ENCODE measurements at places on chromosomes 6 and 20.

DNA sequence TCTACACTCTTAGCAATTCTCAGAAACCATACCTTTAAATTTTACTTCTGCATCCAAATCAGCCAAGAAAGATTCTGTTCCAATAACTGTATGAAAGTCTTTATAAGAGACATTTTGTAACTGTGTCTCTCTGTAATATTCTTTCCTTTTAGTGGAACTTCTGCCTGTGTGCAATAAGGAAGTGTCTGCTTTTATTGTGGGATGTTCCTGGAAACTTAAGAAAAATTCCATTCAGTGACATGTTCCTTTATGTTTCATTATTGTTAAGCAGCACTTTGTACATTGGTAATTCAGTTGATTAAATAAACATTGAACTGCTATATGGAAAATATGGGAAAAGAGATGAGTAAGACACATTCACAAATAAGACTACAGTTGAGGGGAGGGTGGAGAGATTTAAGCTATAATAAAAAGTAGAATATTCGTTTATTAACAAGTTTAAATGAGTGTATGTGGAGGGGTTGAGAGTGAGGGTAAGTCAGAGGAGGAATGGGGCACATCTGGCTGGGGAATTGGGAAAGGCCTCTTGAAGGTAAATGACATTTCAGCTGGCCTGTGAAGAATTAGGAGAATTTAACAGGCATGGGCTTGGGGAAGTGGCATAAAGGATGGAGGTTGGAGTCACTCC is 11.9 kb downstream of the NUS1 start:
- no peak for DNase-seq

GRCh38 chr20:17059465-17059864 is 167.4 kb upstream of the PCSK2 start:
- no peak for DNase-seq

DNA sequence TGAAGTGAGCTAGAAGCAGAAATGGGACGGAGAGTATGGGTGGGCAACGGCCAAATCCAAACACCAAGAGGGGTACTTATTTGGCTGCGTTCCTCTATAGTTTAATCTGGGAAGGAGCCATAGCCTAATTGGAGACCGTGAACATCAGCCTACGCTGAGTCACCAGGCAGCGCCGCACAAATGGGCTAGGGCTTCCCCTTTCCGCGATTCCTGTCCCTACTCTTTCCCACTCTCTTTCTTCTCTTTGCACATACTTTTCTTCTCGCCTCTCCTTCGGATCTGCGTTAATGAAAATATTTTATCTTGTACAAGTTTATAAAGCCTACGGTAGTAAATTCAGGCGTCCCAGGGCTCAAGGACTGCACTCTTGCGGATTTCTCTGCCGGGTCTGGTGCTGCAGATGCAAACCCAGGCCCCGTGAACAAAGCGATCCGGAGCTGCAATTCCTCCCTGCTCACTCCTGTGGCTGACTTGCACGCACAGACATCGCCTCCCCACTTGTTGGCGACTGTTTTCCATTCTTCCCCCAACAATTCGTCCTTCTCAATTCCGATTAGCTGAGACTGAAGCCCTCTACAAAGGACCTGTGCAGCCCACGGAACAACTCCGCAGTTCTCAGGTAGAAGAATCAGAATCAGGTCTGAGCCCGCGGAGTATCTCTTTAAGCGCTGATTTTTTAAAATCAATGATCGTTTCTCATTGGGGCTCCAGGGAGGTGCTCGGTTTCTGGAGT is 4.2 kb upstream of the TBX18 start:
- no peak for DNase-seq

GRCh38 chr6:1231941-1232340 is 80.0 kb upstream of the FOXQ1 start:
- no peak for DNase-seq
